ENCODE measurements at places on chromosomes 3 and 15.

DNA sequence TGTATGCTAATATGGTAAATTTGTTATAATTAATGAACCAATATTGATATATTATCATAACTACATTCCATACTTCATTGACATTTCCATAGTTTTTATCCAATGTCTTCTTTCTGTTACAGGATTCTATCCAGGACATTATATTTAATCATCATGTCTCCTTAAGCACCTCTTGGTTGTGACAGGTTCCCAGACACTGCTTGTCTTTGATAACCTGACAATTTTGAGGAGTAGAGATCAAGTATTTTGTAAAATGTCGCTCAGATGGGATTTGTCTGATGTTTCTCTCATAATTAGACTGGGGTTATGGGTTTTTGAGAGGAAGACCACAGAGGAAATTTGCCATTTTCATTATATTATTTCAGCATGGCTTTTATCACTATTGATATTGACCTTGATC is 317.4 kb downstream of the PLOD2 start:
- DNase-seq = no peak

- no peak for DNase-seq
These were observed 458.4 kb upstream of the ADAMTS9 start for GRCh38 chr3:65146179-65146578.

DNA sequence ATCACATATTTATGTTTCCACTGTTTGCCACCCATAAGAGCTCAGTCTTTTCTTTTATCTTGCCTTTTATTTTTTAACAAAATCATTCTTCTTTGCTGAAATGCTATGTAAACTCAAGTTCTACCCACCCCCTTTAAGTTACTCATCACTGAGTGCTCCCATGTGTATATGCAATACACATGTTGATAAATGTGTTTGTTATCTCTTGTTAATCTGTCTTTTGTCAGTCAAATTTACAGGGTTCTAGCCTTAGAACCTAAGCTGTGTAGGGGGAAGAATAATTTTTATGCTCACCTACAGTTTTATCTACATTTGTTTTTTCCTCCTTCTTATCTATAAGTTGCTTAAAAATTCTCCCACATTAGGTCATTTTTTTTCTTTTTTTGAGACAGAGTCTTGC is 1195.9 kb downstream of the ROBO2 start:
- no peak for DNase-seq

DNA sequence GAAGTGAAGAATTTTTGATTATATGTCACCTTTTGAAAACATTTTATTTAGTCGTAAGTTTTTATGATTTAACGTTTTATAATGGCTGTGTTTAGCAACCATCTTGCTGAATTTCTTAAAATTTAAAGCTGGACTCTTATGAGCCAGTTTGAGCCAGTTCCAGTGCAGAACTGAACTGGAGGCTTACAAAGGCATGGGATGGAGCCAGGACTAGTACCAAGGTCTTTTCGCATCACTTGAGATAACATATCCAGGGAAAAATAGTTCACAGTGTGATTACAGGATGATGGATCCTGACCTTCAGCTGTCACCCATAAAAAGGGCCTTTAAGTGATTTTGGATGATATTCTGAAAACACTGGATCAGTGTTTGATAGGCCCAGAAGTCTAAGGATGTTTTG is 51.0 kb downstream of the USP13 start:
- no peak for DNase-seq

DNA sequence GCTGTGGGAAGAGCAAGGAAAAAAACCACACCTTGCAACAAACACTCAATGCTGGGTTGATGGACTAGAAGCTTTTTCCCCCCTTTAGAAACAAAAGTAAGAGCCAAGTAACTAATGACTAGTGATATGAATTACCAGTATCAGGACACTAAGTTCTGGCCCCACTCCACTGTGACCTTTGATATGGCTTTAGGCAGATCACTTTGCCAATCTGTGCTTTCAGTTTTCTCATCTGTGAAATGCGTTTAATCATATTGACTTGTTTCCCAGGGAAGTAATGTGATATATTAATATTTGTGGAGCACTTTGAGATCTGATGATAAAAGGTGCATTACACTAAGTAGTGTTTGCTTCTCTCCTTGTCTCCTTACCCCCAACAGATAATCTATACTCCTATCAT is 319.3 kb upstream of the SATB1 start:
- DNase-seq = no peak

DNA sequence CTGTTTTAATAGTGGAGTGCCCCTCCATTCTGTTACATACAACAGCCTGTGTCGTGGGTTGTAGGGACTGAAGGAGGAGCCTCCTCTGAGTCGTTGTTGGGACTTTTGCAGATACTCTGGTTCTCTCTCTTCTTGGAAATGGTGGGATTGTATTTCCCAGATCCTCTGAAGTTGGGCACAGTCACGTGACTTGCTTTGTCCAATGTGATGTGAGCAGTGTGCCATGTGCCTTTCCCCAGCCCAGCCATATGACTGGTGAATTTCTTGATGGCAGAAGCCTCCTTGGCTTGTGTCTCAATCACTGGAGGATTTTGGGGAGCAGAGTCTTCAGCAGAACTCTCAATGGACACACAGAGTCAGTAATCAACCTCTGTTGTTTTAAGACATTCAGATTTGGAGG is 36.2 kb downstream of the RASGRF1 start:
- no peak for DNase-seq

GRCh38 chr3:157471064-157471463 is 32.2 kb downstream of the VEPH1 start:
- DNase-seq = no peak

DNA sequence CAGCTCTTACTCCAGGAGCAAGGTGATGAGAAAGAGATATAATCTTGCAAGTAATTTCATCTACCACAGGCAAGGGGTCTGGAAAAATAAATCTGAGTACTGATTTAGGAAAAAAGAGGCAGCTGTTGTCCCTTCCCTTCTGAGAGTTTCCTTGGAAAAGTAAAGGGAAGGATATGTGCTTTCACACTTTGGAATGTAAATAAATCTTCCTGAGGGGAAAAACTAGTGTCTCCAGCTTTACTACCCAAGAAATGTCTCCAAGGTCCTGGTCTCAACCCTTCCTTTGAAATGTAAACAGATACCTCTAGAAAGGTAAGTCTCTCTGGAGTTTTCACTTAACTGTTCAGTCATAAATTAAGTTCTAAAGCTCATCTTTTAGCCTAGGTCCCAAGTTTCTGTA is 102.6 kb downstream of the DPH6 start:
- no peak for DNase-seq

DNA sequence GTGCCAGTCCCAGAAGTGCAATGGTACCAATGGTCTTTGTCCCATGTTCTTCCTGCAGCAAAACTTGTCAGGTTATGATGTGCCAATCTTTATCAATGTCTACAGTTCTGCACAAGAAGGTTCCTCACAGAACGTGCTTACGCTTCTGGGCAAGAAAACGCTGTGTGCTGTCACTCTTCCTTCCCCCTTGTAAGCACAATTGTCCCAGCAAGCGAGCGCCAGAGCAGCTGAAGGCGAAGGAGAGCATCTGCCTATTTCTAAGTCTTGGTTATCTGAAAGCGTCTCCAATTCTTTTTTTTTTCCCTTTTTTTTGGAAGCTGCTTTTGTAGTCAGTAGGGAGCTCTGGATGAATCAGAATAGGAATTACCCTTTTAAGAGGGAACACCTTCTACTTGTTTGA is 514.4 kb downstream of the FGF12 start:
- no peak for DNase-seq

- no peak for DNase-seq
These were observed 87.7 kb downstream of the NEO1 start for GRCh38 chr15:73139744-73140553.

DNA sequence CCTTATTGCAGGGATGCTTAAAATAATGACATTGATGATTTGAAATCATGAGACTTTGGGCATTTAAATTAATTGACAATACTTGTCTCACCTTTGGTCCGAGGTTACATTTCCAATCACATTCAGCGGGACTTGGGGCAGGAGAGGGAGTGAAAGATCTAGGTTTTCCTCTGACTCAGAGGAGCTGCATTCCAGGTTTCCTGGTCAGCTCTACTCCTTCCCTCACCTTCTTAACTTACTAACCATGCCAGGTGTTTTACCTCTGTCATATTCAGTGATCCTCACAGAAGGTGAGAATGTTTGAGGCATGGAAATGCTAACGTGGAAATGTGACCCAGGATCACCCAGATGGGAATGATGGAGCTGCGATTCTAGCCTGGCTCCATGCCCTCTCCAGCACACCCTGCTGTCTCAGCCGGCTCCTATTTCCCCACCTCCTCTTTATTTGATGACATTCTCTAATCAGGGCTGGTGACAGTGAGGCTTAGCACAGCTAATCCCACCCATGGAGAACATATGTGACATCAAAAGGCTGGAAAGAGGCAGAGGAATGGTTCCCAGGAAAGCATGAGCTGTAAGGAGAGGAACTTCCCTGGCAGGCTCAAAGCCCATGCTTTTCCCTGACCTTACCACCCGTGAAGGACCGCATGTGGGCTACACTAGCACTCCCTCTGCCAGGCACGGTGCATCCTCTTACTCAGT is 38.7 kb downstream of the THSD4 start:
- DNase-seq = no peak

DNA sequence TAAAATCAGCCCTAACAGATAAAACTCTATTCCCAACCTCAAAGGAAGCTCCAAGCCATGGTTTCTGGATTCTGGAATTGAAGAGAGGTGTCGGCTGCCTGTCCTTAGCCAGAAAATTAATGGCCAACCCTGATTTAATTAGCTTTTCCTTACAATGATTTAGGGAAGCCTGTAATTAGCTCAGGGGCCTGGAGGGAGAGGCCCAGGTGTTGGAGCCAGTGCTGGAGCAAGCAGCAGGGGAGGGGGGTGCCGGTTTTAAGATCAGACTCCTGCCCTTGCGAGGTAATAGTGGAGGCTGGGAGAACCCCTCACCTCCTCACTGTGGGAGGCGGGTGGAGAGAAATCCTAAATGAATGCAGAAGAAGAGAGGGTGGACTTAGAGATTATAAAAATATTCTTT is 14.7 kb upstream of the ATP2B2 start:
- DNase-seq = no peak

- DNase-seq = no peak
These were observed 42.7 kb downstream of the IFT122 start for GRCh38 chr3:129482721-129483120.

GRCh38 chr15:91515188-91515754 is 338.2 kb upstream of the SLCO3A1 start:
- DNase-seq = no peak

DNA sequence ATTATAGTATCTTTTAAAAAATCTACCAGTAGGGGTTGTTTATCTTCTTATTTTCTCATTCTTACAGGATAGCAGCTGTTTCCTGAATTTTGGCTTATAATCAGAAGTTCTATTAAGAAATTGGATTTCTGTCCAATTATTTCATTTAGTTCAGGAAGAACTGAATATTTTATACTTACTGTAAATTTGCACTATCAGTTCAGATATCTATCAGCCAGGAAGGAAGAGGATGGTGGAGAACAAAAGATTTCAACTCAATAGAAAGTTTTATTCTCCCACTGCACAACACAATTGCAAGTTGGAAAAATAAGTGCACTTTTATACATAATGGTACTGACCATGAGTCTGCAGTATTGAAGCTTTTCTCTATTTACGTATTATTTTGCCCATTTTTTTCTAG is 400.9 kb downstream of the PLOD2 start:
- no peak for DNase-seq

GRCh38 chr3:112965656-112966055 is 9.2 kb downstream of the CD200R1 start:
- DNase-seq = no peak

- no peak for DNase-seq
These were observed 28.6 kb upstream of the SSR3 start for GRCh38 chr3:156583469-156583868.

- DNase-seq = no peak
These were observed 57.0 kb upstream of the THRB start for GRCh38 chr3:24551626-24552025.

DNA sequence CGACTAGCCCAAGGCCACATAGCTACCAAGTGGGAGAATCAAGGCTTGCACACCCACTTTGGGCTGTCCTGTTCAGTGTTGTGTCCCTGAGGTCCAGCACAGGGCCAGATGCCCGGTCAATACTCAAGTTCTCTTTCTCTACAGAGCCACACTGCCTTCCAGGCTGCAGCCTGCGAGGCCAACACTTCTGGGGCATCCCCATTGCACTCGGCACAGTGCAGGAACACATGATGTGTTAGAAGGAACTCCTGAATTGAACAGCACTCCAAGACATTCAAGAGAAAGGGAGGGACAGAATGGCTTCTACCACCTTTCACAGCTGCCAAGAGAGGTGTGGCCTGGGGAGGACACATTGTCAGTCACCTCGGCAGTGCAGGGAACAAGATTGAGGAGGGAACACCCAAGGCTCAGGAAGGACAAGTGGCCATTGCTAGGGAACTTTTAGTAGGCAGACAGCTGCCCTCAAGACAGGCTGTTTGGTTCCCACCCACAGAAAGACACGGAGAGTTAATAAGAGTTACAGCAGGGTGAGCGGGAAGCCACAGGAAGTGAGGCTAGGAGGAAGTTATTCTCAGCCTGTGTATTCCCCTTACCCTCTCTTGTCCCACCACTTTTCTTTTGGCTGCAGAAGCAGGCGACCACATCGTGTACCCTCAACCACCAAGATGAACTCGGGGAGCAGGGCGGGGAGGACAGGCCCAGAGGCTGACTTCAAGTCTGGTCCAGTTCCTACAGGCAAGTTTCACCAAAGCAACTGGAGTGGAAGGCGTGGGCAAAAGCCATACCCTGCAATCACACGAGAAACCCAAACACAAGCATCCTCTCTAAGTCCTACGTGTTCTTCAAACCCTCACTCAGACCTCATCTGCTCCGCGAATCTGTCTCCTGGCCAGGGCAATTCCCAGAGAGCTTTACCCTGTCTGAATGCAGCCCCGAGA is 69.4 kb downstream of the SRGAP3 start:
- no peak for DNase-seq

- no peak for DNase-seq
These were observed 606.8 kb downstream of the GBE1 start for GRCh38 chr3:81154611-81155143.

DNA sequence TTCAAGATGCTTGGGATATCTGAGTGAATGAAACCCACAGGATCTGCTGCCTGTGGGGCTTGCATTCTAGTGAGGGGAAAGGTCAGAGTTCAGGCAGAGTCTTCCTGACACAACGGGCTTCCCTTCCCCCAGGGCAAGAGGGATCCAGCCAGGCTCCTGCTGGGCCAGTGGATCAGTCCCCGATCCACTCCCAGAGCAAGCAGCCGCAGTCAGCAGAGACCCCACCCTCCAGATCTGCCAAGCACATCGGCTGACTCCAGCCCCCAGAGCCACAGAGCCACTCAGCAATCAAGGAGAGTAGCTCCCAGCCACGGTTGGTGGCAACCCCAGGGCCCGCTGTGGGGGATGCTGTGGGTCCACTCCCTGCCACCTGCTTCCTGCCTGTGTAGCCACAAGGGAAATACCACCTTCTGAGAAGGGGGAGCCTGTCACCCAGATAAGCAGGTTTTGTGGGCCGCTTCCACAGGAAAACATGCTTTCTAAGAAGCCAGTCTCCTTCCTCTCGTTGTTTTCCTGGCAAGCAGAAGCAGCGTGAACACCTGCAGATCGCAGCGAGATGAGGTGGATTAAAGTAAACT is 44.9 kb downstream of the CPN2 start:
- no peak for DNase-seq

DNA sequence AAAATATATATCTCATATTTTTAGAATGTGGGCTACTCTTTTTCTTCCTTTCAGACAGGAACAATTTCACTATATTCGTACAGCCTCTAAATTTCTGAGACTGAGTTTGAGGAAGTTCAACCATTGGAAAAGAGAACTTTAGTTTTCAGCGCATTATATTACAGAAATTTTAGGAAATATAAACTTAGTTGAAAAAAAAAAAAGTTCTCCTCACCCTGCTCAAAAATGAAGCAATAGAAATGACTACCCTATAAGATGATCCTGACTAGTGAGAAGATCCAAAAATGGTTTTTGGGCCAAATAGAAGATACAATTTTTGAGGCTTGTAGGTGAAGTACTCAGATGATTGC is 139.6 kb downstream of the MCTP2 start:
- no peak for DNase-seq

Measured in breast epithelium (tissue), 4 donors.